ENCODE measurements at places on chromosomes 11 and 22. TPM values are rescaled to one million over a fixed set of nuclear protein-coding genes. Genes with fewer than 3 reads are reported as not detected.
A peak's percentile ranks its signal among the peaks of the same experiment; 100 is the strongest.

ARHGAP42 gene
- 14.1 TPM for total RNA-seq

DNA sequence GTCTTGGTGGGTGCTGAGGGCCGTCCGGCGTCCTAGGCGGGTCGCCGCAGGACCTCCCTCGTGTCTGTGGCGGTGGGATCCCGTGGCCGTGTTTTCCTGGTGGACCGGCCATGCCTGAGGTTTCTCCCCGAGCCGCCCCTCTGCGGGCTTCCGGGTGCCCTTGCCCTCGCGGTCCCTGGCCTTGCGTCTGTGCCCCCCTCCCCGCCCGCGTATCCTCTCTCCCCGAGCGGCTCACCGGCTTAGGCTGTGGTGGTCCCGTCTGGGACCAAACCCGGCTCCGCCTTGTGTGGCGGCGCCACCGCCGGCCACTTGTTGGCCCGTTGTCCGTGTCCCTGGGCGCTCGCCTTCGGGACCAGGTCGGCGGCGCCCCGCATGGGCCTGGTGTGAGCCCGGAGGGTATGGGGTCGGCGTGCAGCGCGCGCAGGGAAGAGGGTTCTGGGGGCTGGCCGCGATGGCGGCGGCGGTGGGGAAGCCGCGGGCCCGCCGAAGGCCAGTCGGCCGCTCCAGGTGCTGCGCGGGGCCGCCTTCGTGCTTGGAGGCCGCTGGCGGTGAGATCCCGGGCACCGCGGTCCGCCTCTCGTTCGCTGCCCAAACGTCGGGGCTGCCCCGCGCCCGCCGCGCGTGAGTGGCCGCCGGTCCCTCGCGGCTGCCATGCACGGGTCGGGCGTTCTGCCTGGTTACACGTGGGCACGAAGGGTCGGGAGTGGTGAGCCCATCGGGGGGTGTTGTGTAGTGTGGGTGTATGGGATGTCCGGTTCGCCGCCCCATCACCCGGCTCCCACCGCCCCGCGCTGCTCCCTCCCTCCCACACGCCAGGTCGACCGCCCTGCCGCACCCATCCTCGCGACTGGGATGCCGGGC, 3899.1 kb upstream of the OR11H1 start:
- no peak overlapping the region for H3K4me3 ChIP-seq
- no peaks in the 10 kb centered on the region for H3K4me1 ChIP-seq
- H3K27ac ChIP-seq = no peak overlapping the region
- H3K27me3 ChIP-seq = no peaks in the 10 kb centered on the region
- no peaks in the 10 kb centered on the region for H3K36me3 ChIP-seq

- no peaks in the 10 kb centered on the region for H3K36me3 ChIP-seq
- no peak overlapping the region for H3K27ac ChIP-seq
- DNase-seq = no peak
- H3K4me3 ChIP-seq = no peak overlapping the region
- no peaks in the 10 kb centered on the region for H3K27me3 ChIP-seq
Measured at GRCh38 chr11:93845181-93846092, 5.0 kb downstream of the VSTM5 start.

ARFGAP2 gene
- total RNA-seq = 99.9 TPM

DNA sequence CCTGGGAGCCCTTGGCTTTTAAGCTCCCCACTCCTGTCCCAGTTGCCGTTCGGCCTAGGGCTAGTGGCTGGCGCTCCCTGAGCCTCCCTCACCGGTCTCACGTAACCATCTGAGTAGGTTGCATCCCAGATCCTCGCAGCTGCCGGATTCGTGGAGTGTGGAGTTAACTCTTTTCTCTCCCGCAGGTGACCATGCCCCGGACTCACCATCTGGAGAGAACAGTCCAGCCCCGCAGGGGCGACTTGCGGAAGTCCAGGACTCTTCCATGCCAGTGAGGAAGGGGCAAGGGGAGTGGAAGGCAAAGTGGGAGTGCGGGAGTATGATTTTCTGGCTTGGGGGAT, 902 bp downstream of the MUS81 start:
- peak overlapping the region; percentile 87 for H3K4me3 ChIP-seq
- H3K27me3 ChIP-seq = no peaks in the 10 kb centered on the region
- peak; percentile 39 for DNase-seq
- no peaks in the 10 kb centered on the region for H3K36me3 ChIP-seq
- peak overlapping the region; percentile 95 for H3K27ac ChIP-seq

All from Caco-2 (cell line).